ENCODE measurements at places on chromosomes 12 and 14.

DNA sequence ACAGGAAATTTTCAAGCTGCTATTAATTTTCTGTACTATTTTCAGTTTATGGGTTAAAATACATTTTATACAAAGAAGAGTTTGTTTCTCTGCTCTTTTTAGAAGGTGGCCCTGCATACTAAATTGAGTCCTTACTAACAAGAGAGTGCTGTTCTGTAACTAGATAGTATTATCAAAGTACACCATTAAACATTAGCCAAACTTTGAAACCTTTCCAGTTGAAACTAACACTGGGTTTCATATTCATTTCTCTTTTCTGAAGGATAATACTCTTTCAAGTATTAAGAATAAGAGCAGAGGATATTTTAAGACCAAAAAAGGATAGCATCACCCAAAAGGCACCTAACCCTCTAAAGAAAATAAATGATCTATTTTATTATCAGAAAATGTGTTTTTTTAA lies 47.2 kb downstream of the PEBP1 start:
- DNase-seq: no peak

DNA sequence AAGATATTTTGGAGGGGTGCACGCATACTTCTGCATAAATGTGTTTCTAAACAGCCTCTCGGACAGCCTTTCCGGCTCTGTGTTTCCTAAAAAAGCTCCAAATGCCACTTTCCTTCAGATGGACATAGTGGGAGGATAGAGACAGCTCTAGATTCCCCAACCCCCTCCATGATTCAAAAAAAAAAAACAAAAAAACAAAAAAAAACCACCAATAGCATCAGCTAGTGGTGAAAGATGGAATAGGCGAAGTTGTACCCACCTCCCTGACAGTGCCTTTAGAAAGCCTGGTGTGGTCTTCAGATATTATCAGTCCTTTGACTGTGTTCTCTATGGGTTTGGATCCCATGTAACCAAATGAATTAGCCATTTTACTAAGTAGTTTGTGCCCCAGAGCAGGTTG lies 94.1 kb downstream of the PHETA1 start:
- DNase-seq: no peak

- DNase-seq: no peak
Measured at GRCh38 chr14:63524537-63525155, 18.5 kb downstream of the PPP2R5E start.

- DNase-seq: no peak
Measured at GRCh38 chr12:21815306-21816062, 41.0 kb upstream of the KCNJ8 start.

GRCh38 chr12:123748161-123748560 lies 13.9 kb upstream of the DNAH10 start:
- DNase-seq: no peak

- DNase-seq: no peak
Measured at GRCh38 chr12:63495974-63496373, 172.3 kb downstream of the DPY19L2 start.

DNA sequence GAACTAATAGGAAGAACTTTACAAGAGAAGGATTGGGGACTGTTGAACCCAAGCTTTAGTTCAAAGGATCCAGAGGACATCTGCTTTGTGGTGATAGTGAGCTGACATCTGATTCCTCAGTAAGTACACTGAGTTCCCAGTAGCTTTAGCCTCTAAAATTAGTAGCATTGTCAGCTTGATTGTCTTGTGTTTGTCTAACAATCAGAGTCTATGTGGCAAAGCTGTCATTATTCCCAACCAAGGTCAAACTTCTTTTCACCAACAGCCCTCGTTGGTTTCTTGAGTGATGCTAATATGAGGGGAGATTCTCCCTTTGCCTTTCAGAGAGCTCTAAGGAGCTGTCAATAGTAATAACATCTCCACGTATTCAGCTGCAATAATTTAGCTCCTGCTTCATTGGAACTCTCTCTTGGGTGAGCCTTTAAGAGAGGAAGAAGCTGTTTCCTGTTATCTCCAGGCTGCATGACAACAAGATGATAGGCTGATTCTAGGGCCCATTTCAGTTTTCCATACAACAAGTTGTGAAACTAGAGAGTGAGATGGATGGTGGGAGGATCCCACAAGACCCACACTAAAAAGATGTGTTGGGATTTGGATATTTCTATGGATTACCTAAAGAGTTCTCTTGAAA lies 46.7 kb downstream of the TGFB3 start:
- DNase-seq: no peak
